ENCODE measurements at places on chromosomes 2 and 18.
A peak's percentile ranks its signal among the peaks of the same experiment; 100 is the strongest.

DNA sequence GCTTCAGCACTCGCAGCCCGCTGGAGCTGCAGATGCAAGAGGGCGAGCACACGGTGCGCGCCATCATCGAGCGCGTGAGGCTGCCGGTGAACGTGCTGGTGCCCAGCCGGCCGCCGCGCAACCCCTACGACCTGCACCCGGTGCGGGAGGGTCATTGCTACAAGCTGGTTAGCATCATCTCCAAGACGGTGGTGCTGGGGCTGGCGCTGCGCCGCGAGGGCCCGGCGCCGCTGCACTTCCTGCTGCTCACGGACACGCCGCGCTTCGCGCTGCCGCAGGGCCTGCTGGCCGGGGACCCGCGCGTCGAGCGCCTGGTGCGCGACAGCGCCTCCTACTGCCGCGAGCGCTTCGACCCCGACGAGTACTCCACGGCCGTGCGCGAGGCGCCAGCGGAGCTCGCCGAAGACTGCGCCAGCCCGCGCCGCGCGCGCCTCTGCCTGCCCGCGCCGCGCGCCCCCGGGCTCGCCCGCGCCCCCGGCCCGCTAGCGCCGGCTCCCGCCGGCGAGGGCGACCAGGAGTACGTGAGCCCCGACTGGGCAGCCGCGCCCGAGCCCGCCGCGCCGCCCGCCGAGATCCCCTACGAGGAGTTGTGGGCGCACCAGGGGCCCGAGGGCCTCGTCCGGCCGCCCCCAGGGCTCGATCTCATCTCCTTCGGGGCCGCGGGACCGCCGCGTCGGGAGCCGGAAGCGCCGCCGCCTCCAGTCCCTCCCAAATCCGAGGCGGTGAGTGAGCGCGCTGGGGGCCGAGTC, 11.8 kb downstream of the GAREM2 start:
- DNase-seq: peak; percentile 74

DNA sequence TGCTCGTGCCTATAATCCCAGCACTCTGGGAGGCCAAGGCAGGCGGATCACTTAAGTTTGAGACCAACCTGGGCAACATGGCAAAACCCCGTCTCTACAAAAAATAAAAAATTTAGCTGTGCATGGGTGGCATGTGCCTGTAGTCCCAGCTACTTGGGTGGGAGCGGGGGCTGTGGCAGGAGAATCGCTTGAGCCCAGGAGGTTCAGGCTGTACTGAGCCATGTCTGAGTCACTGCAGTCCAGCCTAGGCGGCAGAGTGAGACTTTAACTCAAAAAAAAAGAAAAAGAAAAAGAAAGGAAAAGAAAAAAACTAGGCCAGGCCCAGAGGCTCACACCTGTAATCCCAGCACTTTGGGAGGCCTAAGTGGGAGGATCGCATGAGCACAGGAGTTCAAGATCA, 30.8 kb downstream of the TWSG1 start:
- no peak for DNase-seq

DNA sequence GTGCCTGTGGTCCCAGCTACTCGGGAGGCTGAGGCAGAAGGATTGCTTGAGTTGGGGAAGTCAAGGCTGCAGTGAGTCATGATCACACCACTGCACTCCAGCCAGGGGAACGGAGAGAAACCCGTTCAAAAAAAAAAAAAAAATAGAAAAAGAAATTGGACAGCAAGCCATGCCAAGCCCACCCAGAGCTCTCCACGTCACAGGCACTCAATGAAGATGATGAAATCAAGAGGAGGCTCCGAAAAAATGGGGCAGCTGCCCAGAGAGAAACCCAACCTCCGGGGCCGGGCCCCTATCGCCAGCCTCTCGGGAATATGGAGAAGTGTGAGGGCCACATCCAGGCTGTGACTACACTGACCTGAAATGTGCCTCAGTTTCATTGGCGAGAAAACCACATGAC, 40.0 kb downstream of the BIN1 start:
- no peak for DNase-seq

DNA sequence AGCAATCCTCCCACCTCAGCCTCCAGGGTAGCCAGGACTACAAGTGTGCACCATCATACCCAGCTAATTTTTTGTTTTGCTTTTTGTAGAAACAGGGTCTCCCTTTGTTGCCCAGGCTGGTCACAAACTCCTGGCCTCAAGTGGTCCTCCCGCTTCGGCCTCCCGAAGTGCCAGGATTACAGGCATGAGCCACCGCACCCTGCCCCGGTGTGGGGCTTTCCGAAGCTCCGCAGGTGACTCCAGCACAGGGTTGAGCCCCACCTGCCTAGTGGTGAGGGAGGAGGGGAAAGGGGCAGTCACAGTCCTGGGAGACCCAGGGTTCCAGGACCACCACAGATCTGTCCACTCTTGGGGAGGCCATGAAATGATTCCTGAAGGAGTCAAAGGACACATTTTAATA, 5.2 kb downstream of the PRLH start:
- no peak for DNase-seq

- no peak for DNase-seq
Measured at GRCh38 chr18:75284566-75284965, 74.0 kb downstream of the TSHZ1 start.

- DNase-seq: no peak
Measured at GRCh38 chr2:26345283-26345544, 729 bp upstream of the SELENOI start.

GRCh38 chr2:226609366-226609765, 190.3 kb downstream of the IRS1 start:
- no peak for DNase-seq

DNA sequence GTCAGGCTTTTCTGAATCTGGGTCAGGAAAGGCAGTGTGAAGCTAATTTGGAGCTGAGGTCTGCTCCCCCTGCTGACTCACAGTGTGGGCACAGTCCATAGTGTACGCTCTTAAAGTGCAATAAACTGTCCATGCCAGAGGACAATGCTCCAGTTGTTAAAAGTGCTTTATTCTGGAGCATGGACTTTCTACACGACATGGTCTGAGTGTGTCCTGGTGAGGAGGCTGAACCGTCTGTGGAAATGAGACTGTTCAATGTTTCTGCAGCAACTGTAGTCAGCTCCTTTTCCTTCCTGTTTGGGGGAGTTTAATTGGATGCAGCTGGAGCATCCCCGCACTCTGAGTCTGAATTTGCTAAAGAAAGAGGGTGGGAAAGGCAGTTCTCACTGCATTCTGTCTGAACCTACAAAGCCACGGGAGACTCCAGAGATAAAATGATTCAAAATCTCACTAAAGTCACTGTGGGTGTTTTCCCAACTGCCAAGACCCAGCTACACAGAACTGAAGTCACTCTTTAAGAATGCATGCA, 110.2 kb upstream of the TRIB2 start:
- DNase-seq: no peak

DNA sequence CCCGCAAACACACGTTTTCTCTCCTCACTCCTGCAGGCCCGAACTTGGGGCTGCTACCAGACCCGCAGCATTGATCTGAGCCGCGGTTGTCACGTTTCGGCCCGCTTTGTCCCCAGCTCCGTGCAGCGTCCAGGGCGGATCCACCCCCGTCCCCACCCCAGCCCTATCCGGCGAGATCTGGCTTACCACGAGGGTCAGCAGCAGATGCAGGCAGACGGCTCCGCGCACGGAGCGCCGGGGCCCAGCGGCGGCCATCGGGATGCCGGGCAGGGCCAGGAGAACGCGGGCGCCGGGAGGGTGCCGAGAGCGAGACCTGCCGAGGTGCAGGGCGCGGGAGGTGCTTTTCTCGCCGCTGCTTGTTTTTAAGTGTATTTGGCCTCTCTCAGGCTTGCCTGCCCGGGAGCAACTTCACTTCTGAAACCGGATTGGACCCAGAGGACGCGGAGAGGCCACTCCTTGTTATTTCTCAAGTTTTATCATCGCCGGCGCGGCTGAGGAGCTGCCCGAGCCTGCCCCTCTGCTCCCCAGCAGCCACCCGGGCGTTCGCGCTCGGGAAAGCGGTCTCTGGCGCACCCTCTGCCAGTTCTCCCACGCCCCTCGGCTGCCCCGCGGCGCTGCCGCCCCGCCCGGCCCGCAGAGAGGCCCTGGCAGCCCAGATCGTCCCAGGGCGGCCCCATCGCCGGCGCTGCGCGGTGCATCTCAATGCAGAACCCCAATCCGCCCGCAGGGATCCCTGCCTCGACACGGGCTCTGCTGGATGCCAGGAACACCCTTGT, at the start of gene DSC3:
Gene DSC3, minus strand, starts transcription at position 337 of the 776 bp plus-strand sequence. Its CDS starts 82 bp downstream, at position 255.
- no peak for DNase-seq

GRCh38 chr18:51169731-51170130, 27.8 kb downstream of the MEX3C start:
- DNase-seq: no peak

GRCh38 chr2:45905632-45905958, 254.1 kb downstream of the PRKCE start:
- no peak for DNase-seq

- no peak for DNase-seq
Measured at GRCh38 chr18:46329736-46330246, 225.6 kb downstream of the HAUS1 start.

- DNase-seq: no peak
Measured at GRCh38 chr18:79447703-79448367, 52.1 kb downstream of the NFATC1 start.

DNA sequence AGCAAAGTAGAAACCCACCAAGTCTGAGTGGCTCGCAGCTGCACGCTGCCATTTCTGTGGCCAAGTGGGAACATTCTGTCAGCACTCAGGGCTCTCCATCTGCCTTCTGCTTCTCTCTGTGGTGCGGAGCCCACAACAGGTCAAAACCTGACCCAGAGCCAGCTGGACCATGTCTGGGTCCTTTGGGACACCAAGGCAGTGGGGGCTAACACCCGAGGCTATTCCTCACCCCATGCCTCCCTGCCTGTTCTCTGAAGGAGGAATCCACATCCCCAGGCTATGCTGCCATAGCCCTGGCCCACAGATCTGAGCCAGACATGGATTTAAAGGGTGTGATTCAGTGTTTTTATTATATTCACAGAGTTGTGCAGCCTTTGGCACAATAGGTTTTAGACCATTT, 86.4 kb downstream of the SNTG2 start:
- no peak for DNase-seq

- DNase-seq: no peak
Measured at GRCh38 chr2:118431997-118432396, 343.7 kb downstream of the INSIG2 start.

DNA sequence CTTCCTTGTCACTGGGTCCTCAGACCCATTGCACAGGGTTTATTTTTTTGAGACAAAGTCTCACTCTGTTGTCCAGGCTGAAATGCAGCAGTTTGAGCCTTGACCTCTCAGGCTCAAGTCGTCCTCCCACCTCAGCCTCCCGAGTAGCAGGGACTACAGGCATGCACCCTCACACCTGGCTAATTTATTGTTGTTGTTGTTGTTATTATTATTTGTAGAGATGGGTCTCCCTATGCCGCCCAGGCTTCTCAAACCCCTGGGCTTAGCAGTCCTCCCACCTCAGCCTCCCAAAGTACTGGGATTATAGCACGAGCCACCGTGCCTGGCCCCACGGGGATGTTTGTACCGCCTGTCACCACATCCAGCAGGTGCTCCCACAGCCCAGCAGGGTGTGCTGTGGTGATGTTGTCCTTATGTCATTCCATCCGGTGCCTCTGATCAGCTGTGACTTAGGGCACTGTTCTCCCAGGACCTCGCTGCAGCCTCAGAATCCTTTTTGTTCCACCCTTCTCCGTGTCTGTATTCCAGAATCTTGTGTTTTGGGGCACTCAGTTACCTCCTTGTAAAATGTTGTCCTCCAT, 182.3 kb downstream of the INO80D start:
- no peak for DNase-seq

- no peak for DNase-seq
Measured at GRCh38 chr18:12737243-12737902, 34.5 kb downstream of the PSMG2 start.

- DNase-seq: no peak
Measured at GRCh38 chr2:148430101-148430500, 214.4 kb upstream of the EPC2 start.

DNA sequence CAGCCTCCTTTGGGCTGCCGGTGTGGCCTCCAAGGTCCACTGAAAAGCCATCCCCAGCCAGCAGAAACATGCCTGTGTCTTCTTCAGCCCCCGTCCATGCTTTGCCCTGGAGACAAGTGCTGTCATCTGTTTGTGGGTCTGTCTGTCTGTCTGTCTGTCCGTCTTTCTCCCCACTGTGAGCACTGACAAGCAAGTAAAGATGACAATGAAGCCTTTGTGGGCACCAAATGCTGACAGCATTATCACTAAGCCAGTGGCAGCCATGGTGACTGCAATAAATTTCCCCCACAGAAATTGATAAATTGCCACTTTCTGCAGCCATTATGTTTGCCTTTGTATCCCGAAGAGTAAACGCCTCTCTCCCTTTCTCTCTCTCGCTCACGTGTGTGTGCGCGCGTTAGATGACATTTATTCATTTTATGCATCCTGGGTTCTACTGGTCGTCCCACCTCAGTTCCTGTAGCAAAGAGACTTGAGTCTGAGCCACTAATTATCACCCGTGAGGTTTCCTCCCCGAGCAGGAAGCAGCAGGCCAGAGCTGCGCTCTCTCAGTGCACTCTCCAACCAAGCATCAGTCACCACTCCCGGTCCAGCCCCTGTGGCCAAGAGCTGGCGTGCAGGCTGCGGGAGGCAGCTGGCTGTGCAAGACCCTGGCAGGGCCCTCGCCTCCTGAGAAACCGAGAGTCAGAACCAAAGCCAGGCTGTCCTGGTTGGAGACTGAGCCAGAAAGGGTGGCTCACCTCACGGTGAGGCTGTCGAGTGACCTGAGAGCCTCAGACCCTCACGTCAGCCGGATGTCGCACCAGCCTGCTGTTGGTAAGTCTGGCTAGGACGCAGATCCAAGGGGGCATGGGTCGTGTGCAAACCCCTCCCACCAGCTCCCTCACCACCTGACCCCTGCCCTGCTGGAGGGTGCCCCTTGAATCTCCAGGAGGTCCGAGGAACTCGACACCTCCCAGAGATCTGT, 6.9 kb downstream of the STEAP3 start:
- no peak for DNase-seq

GRCh38 chr18:12911929-12912703, 28.1 kb upstream of the PTPN2 start:
- no peak for DNase-seq

DNA sequence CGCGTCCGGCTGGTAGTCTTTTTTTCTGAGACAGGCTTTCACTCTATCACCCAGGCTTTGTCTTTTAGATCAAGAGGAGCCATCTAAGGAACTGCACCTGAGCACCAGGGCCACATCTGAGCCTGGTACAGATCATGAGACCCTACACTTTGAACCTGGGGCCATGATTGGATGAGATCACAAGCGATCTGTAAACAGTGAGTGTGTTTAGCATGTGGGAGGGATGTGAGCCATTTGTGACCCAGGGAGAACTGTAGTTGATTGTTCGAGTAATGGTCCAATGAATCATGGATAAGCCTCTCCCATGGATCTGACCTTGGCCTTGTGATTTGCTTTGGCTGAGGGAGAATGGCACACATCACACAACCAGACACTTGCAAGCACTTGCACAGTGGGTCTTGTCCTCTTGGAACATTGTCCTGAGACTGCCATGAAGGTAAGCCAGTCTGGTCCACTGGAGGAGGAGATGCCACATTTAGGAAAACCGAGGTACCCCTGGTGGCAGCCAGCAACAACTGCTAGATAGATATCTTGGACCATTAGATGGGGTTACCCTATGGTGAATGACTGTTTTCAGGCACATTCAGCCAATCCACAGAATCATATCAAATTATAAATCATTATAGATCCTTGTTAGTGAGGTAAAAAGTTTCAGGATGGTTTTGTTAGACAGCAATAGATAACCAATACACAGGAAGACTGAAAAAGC, 19.5 kb upstream of the DTNB start:
- no peak for DNase-seq
